ENCODE measurements at places on chromosomes 2 and 18.

GRCh38 chr18:23889907-23890306, 124.6 kb upstream of the TTC39C start:
- DNase-seq = no peak

- no peak for DNase-seq
Measured at GRCh38 chr2:239188536-239188935, 212.3 kb downstream of the HDAC4 start.

DNA sequence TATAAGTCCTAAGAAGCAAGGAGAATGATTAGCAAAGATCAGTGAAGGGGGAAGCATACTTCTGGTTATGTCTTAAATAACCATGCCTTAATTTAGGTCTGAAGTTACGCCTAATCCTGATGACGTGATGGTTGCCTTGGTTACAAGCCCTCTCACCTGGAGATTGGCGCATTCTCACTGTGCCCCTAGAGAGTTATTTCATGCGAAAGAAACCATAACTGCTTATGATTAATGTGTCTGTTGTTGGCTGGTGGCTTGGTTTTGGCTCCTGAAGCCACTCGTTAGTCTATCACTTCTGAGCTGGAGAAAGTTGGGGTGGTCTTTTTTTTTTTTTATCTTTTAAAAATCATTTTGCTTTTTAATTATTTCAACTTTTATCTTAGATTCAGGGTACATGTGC, 47.0 kb downstream of the TNFRSF11A start:
- peak; percentile 19 for DNase-seq

DNA sequence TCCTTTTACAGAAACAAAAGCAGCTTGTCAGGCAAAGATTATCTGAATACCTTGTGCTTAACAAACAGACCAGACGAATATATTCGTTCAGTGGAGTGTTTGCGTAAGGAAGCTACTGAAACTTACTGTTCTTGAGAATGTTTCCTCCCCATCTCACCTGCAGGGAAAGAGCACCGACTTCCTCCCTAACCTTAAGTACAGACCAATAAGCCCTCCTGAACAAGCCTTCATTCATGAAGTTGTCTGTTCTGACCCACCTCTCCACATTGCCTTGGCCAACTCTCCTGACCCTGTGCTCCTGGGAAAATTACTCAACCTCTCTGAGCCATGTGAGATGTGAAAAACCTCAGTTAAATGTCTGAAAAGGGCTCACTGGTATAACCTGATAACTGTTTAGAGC, 35.2 kb downstream of the STK39 start:
- DNase-seq = no peak

GRCh38 chr18:44744161-44745121, 63.8 kb downstream of the SETBP1 start:
- peak; percentile 65 for DNase-seq

GRCh38 chr18:961644-962355, 57.1 kb downstream of the ADCYAP1 start:
- DNase-seq = peak; percentile 46

DNA sequence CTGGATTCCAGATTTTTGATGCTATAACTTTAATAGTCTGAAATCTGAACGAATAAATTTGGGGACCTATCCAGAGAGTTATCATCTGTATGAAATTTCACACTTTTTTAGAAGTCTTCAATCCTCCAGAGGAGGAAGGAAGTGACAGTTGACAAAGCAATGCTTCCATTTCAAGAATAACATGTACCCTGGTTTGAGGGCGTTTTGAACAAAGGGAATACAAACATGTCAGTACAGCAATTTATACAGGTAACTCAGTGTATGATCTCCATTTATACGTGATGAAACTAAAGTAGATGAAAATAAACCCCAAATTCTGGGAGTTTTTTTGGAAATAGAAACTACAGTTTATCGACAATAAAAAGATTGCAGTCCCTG, 42.2 kb downstream of the CIB4 start:
- DNase-seq = no peak

- DNase-seq = no peak
Measured at GRCh38 chr2:48120759-48121242, 214.5 kb upstream of the FBXO11 start.

- DNase-seq = no peak
Measured at GRCh38 chr2:28929581-28929980, 35.1 kb downstream of the WDR43 start.

DNA sequence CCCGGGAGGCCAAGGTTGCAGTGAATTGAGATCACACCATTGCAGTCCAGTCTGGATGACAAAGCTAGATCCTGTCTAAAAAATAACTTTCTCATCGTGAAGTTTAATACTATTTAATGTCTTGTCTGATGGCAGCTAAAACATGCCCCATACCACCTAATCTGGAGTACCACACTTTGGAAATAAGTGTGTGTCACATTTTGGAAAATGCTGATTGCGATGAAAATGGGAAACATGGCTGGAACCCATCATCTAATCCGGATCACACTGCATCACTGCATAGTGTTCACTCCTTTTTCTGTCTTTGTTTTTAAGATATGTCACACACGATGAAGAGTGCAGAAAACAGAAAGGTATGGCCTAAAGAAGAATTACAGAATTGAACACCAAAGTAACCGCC, 31.2 kb upstream of the ALPP start:
- no peak for DNase-seq

- DNase-seq = no peak
Measured at GRCh38 chr2:162734866-162735265, 103.7 kb downstream of the KCNH7 start.

DNA sequence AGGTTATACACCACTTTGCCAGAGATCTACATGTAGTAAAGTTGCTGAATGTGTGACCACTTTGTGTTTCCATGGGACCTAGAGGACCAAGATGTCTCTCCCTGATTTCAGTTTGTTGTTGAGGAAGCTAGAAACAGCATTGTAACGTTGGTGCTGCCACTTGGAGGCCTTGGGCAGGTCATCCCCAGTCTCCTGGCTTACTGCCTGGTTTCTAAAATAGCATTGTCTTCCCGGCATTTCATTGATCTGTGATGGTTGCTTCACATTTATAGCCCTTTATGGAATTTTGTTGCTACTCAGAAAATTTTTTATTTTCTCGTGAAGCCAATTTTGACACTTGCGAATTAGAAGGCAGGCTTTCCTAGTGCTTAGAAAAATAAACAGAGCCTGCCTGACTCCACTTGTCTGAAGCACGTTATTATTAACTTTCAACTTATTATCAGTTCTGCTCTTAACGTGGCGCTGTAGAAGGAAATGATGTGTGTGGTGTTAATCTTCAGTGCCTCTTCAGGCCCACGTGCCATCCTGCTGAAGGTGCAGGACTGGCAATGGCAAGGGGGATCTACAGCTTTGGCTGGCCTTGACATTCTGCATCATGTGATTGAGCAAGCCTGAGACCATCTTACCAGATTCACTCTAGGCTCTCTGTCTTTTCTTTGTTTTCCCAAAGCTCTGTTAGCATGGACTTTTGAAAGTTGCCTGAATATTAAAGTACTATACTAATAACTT, 59.9 kb downstream of the INPP4A start:
- DNase-seq = no peak

DNA sequence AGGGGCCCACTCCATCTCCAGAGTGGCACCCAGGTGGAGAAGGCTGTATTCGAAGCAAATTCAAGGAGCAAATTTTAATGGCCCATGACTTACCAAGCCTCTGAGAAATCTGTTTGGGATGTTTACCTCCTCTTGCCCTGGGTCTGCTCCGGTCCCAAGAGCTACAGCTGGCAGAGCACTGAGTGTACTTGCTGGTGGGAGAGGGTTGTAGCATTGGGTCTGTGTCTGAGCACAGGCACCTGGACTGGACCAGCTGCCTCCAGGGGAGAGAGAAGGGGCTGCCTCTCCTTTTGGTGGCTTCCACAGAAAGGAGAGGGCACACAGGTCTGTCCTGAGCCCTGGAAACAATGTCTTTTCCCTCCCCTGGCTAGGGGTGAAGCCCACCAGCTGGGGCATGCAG, 9.8 kb downstream of the EN1 start:
- no peak for DNase-seq

GRCh38 chr18:12433829-12434540, 26.3 kb downstream of the PRELID3A start:
- DNase-seq = no peak

DNA sequence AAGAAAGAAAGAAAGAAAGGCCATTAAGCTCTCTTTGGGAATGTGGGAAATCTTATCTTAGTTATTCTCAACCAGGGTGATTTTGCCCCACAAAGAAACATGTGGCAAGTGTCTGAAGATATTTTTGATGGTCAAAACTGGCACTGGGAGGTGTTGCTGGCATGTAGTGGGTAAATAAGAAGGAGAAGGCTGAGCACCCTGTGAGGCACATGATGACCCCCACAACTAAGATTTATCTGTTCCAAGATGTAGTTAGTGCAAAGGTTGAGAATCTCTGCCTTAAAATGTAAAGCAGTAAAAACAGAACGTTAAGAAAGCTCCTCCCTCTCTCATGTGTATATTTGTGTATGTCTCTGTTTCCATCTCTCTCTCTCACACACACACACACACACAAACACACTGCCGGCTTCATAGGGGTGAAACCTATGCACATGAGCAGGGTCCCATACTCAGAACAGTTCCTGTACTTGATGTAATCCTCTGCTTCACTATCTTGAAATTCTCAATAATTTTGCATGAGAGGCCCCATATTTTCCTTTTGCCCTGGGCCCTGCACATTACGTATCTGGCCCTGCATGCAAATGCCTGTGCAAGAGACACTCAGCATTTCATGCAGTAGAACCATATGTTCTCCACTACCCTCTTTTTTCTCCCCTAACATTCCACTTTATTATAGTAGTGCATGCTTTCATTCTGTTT, 94.3 kb downstream of the MREG start:
- DNase-seq = no peak

- no peak for DNase-seq
Measured at GRCh38 chr2:30768708-30769480, 38.4 kb downstream of the CAPN13 start.

- peak; percentile 68 for DNase-seq
Measured at GRCh38 chr18:22465859-22466457, 48.2 kb upstream of the CTAGE1 start.

DNA sequence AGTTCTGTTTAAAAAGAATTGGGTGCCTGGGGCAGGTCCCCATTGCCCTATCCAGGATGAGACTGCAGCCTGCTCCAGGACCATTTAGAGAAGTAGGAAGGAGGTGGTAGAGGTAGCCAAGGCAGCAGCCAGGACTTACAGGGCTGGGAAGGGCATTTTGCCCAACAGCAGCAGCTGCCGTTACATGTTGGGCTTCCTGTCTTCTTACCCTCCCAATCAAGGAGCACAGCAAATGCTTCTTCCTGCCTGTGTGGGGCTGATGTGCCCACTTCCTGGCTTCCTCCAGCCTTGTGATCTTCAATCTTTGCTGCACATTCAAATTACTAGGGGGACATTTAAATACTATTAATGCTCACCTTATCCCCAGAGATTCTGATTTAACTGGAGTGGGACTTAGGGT, 112.0 kb downstream of the QPCT start:
- peak; percentile 37 for DNase-seq

DNA sequence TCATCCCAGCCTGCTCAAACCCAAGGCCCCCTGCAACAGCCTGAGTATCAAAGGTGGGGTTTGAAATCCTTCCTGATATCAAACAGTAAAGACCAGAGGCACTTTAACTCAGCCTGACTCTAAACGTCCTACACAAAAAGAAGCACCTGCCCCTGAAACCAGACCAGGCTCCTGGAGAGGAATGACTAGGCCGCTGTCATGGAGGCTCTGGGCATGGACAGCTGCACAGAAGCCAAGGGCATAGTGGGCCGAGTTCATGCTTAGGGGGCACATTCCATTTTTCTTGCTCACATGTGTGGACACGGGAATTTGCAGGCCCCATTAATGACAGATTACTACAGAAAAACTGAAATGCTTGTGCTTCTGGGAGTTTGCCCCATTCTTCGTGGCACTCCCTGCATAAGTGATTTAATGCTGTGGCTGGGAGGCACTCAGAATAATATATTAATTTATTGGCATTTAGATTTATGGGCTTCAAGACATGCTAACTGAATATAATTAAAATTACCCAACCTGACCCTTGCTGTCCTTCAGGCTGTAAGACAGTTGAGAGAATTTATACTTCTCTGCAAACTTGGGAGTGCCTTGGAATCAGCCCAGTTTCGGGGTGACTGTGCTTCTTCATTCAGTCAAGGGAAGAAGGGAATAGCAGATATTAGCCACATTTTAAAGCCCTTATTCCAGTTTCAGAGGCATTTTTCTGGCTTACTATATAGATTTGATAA, 105.5 kb downstream of the GYPC start:
- peak; percentile 58 for DNase-seq

DNA sequence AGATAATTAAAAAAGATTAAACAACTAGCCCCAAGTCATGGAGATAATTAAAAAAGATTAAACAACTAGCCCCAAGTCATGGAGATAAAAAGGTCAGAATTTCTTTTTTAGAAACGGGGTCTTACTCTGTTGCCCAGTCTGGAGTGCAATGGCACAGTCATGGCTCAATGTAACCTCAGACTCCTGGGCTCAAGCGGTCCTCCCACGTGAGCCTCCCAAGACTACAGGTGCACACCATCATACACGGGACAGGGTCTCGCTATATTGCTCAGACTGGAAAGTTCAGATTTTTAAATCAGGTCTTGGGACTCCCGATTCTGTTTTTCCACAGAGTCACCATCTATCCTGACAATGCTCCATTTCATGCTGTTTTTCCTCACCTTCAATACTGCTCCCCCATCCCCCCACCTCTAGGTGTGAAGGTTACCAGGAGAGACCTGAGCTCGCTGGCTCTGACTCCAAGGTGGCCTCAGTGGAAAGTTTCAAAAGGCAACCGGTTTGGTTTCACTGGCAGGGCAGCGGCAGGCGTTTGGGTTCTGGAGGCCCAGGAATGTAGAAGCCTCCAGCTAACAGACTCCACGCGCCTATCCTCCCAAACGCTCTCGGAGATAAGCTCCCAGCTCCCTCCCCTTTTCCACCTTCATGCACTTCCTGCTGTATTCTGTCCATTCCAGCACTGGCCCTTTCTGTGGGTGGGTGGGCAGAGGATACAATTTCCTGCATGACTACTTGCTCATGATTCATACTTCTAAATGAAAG, 2.9 kb upstream of the SEMA4C start:
- no peak for DNase-seq

DNA sequence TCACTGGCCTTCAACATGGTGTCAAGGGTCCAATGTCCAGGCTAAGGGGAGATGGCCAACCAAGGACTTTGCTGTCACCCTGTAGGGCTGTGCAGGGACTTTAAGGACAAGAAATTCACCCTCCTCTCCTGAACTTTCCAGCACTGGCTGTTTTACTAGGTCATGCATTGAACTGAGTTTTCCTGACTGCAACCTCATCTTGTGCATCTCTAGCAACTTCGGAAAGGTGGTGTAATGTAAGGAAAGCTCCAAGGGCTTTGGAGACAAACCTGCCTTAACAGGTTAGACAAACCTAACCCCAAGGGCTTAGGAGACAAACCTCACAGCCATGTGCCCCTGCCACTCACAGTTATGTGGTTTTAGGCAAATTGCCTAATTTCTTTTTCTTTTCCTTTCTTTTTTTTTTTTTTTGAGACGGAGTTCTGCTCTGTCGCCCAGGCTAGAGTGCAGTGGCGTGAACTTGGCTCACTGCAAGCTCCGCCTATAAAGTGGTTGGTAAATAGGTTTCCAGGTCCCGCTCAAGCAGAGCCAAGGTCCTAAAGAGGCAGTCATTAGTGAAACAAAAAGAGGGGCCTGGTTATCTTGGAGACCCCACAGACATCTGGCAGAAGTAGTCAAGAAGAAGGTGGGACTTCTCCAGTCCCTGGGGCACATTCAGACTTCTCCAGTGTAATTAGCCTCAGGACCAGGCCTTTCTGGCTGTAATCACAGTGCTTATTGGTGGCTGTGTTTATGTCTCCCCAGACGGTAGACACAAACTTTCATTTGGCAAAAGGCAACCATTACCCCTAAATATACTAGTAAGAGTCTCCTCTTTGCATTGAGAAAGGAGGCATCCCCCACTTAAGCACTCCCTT, 37.6 kb upstream of the PMAIP1 start:
- no peak for DNase-seq

Measured in tongue (tissue), 3 donors.